Bone marrow (tissue), 2 donors: ENCODE measurements at places on chromosomes 7 and 10.

- DNase-seq: no peak
These were observed 994.4 kb upstream of the LRRTM3 start for GRCh38 chr10:65931291-65932070.

DNA sequence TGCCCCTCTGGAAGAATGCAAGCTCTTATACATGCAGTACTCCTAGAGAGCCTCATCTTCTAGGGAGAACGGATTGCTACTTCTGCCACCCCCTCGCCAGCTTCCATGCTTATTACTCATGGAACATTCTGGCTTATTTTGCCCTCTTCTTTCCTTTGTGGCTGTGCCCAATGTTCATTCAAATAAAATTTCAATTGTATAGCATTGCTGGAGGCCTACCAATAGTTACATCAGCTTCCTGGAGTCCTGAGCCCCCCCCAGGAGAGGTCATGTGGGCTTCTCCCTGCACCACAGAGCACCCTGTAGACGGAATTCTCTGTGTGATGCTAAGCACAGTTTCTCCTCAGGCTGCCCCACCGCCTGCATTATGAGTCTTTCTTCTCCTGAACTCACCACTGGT is 1094.0 kb downstream of the KCNMA1 start:
- DNase-seq: no peak

DNA sequence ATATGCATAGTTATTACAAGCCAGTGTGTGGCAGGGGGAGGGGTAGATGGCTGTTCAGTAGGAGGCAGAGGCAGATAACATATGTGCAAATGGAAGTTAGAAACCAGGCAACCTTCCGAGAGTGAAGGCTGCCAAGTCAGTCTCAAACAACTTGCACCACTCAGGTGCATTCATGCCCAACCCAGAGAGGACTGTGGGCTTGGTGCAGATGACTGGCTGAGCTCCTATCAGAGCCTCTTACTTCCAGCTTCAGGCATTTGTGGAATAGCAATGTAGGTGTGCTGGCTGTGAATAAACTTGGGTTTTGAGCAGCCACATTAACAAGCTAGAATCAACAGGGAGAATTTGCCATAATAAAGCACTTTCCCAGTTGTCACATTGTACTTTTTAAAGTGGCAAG is 789.8 kb downstream of the PHTF2 start:
- no peak for DNase-seq

DNA sequence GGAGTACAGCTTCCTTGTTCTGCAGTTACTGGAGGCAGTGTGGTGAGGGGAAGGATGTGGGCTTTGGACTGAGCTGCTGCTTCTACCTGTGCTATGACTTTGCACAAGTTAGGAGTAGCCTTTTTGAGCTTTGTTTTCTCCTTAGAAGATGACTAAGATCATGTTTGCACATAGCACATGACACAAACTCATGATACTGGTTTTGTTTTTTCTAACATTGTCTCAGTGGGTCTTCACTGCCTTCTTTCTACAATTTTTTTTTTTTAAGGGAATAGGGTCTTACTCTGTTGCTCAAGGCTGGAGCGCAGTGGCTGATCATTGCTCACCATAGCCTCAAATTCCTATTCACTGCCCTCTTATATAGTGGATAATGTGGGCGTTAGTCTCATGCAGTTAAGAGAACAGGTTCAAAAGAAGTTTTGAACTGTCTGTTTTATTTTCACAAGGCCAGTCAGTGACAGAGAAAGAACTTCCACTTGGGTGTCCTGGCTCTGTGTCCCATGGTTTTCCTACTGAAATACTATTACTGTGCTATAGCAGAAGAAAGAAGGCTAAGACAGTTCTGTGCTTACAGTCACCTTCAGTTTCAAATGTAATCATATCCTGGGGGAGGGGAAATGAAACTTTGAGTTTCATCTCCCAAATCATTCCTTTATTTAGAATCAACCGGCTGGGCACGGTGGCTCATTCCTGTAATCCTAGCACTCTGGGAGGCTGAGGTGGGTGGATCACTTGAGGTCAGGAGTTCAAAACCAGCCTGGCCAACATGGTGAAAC is 72.0 kb downstream of the KAT6B start:
- DNase-seq: peak; percentile 39

GRCh38 chr10:67735430-67735829 is 39.4 kb upstream of the CTNNA3 start:
- DNase-seq: no peak

DNA sequence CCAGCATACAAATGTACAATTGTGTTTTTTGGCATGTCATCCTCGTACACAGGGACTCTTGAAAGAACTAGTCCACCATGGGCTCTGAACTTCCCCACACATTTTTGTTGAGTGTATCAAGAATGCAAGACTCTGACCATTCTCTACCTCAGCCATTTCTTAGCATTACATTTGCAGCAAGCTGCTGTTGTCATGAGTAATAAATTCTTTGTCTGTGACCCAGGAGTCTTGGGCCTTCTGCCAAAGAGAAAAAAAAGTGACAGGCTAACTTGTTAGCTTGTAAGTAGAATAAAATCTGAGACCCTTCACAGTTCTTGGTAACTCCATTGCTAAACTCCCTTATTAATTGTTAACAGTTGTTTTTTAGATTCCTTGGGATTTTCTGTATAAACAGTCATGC is 542.3 kb upstream of the MBL2 start:
- DNase-seq: no peak

DNA sequence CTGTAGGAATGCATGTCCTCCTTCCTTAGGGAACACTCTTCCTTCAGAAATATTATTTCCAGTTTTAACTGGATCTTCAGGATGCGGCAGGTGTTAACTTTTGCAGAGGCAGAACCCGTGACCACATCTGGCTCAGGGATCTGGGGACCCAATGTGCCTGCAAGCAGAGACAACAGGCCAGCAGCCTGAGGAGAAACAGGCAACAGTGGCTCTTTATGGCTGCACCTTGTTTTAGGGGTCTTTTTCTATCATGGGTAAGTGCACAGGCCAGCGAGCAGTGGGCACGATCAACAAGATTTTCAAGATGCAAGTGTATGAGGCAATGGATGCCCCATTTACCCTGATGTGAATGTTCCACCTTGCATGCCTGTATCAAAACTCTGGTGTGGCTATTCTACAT is 497.5 kb upstream of the KLF6 start:
- no peak for DNase-seq

- DNase-seq: no peak
These were observed 123.6 kb downstream of the NKX6-2 start for GRCh38 chr10:132662186-132662920.

DNA sequence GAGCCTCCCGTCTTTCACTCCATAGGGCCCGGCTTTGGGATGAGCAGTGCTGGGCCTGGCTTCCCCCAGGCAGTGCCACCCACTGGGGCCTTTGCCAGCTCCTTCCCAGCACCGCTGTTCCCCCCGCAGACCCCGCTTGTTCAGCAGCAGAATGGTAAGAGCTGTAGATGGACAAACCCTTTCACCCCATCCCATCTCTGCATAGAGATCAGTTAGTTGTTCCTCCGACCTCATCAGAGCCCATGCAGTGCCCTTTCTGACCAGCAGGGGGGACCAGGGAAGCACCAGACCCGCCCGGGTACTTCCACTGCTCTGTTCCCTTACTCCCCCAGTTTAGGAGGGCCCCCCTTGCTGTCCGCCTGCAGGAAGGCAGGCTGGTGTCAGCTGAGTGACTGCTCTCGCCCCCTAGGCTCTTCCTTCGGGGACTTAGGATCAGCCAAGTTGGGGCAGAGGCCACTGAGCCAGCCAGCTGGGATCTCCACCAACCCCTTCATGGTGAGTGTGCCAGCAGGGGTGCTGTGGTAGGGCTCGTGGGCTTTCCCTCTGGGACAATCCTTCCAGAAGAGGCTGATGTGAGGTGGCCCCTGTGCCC is 9.8 kb downstream of the SAP25 start:
- DNase-seq: peak; percentile 47

- DNase-seq: no peak
These were observed 38.5 kb downstream of the GARS1 start for GRCh38 chr7:30633223-30633622.

- DNase-seq: no peak
These were observed 133.1 kb downstream of the MYL10 start for GRCh38 chr7:101496017-101496416.

GRCh38 chr7:6589151-6589828 is 531 bp upstream of the INTS15 start:
- DNase-seq: no peak

- DNase-seq: no peak
These were observed 240.9 kb upstream of the IMMP2L start for GRCh38 chr7:111803015-111803758.

DNA sequence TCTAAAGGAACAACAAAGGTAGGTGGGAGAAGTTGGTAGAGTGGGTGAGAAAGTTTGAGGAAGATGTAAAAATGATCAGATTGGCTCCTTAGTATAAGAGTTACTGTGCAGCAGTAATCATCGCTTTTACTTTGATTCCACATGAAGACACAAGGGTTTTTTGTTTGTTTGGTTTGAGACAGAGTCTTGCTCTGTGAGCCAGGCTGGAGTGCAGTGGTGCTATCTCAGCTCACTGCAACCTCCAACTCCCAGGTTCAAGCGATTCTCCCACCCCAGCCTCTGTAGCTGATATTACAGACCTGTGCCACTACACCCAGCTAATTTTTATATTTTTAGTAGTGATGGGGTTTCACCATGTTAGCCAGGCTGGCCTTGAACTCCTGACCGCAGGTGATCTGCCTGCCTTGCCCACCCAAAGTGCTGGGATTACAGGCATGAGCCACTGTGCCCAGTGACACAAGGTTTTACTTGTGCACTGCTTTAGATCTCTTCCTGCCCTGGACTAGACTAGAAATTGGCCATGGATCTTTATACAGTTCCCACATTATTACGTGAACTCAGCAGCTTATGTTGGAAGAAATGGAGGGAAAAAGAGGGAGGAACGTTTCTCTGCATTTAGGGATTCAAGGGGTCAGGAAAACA is 10.7 kb downstream of the LUC7L2 start:
- DNase-seq: no peak

- no peak for DNase-seq
These were observed 98.9 kb downstream of the KAT6B start for GRCh38 chr10:74925291-74925690.

DNA sequence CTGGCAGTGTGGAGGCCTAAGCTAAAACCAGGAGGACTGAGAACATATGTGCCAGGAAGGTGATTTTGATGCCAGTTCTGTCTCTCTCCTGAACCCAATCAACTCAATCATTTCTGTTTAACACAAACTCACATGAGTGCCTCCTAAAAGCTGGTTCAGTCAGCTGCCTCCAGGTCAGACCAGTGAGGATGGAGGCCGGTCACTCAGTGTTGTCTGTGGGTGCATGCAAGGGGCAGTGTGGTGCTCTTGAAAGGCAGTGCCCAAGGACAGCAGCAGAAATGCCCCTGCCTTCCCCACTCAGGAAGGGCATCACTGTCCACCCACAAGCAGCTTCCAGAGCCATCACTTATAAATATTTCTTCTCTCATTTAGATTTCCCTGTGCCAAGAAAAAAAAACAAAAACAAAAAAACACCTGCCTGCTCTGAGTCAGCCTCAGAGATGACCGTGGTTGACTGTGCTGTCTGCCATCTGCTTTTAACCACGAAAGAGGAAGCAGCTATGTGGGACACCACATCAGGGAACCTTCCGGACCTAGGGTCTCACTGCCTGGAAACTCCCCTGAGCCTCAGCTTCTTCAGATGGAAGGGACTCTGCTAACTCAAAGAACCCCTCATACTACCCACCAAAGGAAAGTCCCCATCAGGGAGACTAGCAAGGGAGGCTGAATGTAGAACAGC is 39.1 kb downstream of the VOPP1 start:
- DNase-seq: peak; percentile 23

- DNase-seq: no peak
These were observed 183.7 kb upstream of the FEZF1 start for GRCh38 chr7:122488241-122488640.

DNA sequence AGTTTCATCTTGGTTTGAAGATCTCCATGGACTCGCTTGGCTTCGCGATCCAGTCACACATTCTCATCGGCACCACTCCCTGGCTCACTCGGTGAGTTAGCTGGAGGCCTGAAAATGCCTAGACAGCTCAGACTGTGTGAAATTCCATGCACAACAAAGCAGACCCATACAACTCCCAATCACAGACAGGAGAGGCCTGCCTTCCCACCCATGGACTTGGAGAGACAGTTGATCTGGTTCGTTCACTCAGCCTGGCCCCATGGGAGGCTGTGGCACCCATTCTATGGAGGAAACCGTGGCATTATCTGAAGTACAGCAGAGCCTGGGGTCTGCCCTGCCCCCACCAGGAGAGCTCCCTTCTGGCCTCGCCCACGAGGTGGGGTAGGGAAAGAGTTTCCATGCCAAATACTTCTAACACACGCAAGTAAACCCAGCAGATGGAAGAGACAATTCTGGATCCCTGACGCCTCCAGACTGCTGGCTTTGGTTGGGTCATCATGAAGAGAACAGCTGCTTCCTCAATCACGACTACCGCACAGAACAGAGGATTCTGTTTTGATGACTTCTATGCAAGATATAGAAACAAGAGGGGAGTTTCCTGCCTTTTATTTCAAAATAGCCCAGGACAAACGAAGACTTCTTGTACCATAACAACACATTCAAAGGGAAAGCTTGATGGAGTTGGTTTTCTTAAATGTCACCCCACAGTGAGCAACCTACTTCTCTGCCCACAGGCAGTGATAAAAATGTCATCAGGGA is 15.9 kb downstream of the FAM53B start:
- no peak for DNase-seq

DNA sequence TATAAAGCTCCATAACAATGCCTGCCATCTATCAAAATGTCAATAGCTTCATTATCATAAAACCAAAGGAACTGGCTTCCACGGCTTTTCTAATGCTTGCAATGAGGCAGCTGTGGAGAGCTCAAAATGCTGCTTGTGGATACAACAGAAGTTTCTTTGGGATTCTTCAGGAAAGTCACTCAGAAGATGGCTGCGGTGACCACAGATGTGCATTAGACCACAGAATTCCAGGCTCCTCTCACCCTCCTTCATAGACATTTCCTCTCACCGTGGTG is 77.2 kb downstream of the CDCA7L start:
- no peak for DNase-seq

DNA sequence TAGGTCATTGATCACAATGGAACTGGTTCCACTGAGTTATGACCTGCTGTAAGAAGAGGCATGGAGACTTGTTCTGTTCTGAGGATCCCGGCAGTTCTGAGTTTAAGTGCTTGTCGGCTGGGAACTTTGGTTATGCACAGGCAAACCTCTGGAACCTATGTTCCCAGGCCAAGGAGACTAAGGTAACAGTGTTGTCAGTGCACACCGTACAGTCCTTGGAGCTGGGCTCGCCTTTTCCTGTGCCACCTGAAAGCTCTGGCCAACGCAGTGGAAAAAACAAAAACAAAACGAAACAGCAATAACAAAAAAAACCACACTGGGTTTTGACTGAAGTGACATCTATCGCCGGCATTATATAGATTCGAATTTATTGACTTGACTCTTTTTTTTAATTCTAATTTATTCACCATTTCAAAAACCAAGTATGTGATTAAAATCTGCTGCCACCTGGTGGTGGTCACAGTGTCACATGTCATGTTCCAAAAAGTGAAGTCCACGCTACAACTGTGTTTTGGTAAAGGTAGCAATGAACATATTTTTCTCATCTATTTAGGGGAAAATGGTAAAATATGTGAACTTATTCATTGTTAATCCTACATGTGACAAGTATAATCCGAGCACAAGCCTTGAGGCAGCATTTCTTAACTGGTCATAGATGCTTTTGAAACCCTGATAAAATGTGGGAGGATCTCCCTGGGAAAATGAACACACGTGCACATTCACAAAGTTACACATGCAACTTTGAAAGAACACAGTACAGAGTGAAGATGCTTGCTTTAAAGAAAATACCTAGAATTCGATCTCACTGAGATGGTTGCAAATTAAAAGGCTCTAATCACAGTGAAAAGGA is 113.8 kb upstream of the PPP2R2D start:
- DNase-seq: no peak
